ENCODE measurements at places on chromosomes 7 and 10. TPM values are rescaled to one million over a fixed set of nuclear protein-coding genes. Genes with fewer than 3 reads are reported as not detected.

Gene PRKCQ
- 14.6 TPM for total RNA-seq

Gene IKZF1
- total RNA-seq: 2.1 TPM

Gene GALNT17
- 24.5 TPM for total RNA-seq

Gene ZP3
- total RNA-seq: not detected

Gene CFAP70
- 1.6 TPM for total RNA-seq

Gene MCM10
- 4.2 TPM for total RNA-seq

Gene NRCAM
- total RNA-seq: 13.6 TPM

Gene PVRIG
- total RNA-seq: not detected

Gene UTF1
- not detected for total RNA-seq

Gene CCDC136
- 4.7 TPM for total RNA-seq

Gene ACSM6
- total RNA-seq: not detected

Gene GIMAP2
- 9.4 TPM for total RNA-seq

Gene STK32C
- 8.4 TPM for total RNA-seq

Gene NOD1
- 13.0 TPM for total RNA-seq

Gene USP6NL
- 4.7 TPM for total RNA-seq

Gene NXPH1
- not detected for total RNA-seq

Gene DIP2C
- 18.8 TPM for total RNA-seq

Gene SFTPD
- total RNA-seq: not detected

Gene TRIM24
- 6.8 TPM for total RNA-seq

Gene NACAD
- total RNA-seq: 1.0 TPM

Gene CPA4
- total RNA-seq: 2.1 TPM

Gene CCDC186
- total RNA-seq: 9.4 TPM

Gene POT1
- 50.1 TPM for total RNA-seq

Gene SYT15
- total RNA-seq: 1.0 TPM

Gene MAGI2
- total RNA-seq: 4.2 TPM

Gene GRM3
- total RNA-seq: under 0.01 TPM

Gene CPXM2
- total RNA-seq: 0.52 TPM

Gene ZMIZ1
- 11.5 TPM for total RNA-seq

Gene HOXA5
- 4.2 TPM for total RNA-seq

Gene UPK3BL2
- total RNA-seq: 2.6 TPM

Gene CLDN3
- total RNA-seq: 0.52 TPM

Gene EIF5AL1
- total RNA-seq: under 0.01 TPM

Gene GTF2IRD1
- 16.2 TPM for total RNA-seq

Gene STOX1
- total RNA-seq: 3.7 TPM

Gene GPER1
- total RNA-seq: 5.2 TPM

Gene IGFBP3
- total RNA-seq: 112 TPM

Data from skeletal muscle tissue (tissue), 5 donors.